ENCODE measurements at places on chromosomes 3 and 15.

DNA sequence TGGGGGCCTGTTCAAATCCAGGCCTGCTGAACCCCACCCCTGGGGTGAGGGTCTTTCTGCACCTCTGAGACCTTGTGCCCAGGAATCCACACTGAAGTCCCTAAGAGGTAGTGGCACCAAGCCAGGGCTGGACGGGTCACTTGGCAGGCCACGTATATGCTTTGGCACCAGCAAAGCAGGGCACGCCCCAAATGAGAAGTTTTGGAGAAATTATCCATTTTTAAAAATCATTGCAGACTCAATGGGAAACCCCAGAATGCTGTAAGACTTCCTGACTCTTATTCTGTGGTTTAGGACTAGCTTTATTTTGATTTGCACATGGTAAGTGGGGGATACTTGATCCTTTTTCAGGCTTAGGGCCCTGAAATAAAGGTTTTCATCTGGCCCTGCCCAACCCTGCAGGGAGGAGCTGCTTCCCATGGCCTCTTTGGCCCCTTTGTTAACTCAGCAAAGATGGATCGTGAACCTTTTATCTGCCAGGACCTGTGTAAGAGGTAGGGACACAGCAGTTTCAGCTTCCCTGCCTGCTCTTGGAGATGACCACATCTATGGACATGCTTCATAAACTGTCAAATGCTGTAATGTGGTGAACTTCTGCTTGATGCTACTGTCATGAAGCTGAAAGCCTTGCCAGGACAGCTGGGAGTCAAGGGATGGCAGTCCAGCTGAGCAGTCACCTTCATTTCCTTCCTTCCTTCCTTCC lies 88.0 kb downstream of the HMG20A start:
- no peak for DNase-seq

DNA sequence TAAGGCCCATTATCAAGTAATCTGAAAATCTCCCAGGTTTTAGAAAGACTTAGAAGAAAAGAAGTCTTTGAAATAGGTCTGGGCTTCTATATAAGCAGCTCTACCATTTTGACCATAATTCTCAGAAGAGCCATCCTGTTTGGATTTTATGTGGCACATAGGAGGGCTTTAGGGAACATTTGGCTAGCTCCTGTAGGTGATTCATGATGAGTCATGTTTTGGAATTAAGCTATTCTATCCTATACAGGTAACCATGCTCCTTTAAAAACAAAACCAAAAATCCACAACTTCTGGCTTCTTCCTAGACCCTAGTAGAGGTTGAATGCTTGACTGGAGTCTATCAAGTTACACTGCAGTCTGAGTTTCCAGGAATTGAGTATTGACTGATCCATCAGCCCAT lies 8.9 kb downstream of the SST start:
- no peak for DNase-seq

- DNase-seq, result no peak
Observed at GRCh38 chr3:127714866-127715265, 42.1 kb downstream of the ABTB1 start.

- DNase-seq, result peak; percentile 1
Observed at GRCh38 chr3:14122301-14122700, 2.4 kb downstream of the CHCHD4 start.

GRCh38 chr3:167110901-167111300 lies 269.2 kb downstream of the ZBBX start:
- no peak for DNase-seq

DNA sequence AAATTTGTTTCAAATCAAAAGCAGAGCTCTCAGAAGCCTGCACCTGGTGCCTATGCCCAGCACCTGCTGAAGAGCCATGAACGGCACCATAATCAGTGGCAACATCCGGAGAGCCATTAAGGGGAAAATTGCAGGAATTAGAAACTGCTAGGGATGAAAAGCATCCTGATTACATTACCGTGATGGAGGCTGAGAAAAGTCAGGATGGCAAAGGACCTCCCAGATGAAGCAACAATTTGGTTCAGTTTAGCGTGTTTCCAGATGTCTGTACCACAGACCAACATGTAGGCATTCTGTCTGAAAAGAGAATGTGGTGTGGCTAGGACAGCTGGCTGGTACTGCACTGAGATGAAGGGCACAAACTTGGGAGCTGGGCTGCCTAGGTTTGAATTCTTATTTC lies 106.1 kb downstream of the EOMES start:
- no peak for DNase-seq

DNA sequence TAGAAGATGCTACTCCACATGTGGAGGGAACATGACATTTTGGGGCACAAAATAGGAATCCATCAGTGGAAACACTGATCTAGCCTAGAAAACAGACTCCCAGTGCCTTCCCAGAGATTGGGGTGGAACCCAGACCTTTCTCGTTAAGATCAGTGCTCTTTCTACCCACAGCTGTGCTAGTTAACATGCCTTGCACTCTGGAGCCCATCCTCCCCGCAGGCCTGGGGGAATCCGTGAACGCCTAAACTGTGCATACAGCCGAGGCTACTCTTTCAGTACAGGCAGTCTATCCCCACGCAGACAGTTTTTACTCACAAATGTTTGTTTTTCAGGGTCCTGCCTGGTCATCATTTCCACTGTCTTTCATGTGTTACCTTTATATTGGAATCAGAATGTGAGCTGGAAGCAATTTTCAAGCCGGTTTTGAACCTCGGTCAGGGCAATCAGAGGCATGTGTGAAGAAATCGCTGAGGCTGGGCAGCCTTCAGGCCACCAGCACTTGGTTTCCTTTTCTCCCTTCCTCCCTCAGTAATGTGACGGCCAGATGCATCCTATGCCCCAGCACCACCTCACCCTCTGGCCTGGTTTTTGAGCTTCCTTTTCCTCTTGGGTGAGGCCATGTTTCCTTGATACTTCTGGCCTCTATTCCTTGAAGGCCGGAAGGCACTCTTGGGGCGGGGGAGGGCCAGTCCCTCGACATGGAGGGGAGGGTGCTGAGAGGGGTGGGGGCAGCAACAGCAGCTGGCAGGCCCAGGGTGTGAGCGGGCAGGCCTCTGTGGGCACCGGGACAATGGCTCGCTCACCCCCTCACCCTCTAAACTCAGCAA lies 123.6 kb upstream of the GALNT15 start:
- no peak for DNase-seq

DNA sequence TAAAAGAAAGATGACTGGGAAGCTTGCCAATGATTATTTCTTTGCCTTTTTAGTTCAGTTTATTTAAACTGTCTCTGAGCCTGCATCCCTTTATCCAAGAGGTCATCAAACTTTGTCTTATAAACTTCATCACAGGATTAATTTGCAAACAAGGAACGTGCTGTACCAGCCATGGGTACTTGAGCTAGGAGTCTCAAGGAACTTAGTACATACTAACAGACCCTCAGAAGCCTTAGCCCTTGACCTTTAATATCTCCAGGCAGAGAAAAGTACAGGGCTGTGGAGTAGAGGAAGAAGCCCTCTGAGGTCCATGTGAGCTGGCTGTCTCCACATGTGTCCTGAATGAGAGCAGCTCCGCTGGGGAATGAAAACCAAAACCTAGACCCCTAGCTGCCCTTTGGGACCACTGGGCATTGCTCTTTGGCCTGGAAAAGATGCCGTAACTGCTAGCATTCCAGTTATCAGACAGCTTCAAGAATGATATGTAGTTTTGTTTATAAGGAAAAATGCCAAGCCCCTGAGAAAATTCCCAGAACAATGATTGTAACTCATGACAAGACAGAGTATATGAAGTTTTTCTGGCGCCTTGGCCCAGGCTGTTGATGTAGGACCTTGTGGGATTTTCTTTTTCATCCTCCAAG lies 92.1 kb downstream of the ASB7 start:
- DNase-seq, result no peak

DNA sequence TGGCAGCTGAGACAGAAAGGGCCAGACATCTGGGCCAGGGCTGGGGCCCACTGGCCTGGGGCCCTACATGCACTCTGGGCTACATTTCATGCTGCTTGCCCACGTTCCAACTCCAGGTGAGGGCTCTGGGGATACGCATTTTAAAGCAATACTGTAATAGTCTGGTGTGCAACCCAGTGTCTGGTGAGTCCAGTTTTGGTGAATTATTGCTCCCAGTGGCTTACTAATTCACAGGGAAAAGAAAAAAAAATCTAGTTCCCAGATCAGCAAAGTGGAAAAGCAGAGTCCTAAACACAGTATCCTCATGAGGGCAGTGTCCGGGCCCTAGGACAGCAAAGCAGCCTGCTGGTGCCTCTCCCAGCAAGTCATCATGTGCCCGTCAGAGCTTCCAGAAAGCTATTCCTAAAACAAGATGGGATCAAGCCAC lies 82.4 kb downstream of the CCNL1 start:
- no peak for DNase-seq

- DNase-seq, result no peak
Observed at GRCh38 chr3:24763393-24763792, 268.7 kb upstream of the THRB start.

- DNase-seq, result peak; percentile 62
Observed at GRCh38 chr3:126954141-126954842, 28.6 kb upstream of the PLXNA1 start.

- DNase-seq, result no peak
Observed at GRCh38 chr3:11610044-11610671, 33.6 kb downstream of the VGLL4 start.

- no peak for DNase-seq
Observed at GRCh38 chr3:117128872-117129271, 419.3 kb downstream of the TUSC7 start.

DNA sequence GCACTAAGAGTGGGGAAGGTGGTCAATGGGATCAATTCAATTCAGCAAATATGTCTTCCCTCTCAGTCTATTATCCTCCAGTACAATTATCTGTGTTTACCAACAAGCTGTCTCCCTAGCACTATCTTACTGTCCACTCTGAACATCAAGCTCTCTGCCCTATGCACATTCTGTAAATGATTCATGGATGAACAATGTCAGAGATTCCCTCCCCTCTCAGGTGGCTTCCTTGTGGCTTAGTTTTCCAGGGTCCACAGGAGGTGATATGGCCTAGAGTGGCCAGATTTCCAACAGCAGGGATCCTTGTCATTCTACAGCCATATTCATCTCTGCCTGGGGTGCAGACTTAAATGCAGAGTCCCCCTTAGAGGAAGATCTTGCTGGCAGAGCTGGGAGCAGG lies 225.1 kb downstream of the UACA start:
- DNase-seq, result no peak

DNA sequence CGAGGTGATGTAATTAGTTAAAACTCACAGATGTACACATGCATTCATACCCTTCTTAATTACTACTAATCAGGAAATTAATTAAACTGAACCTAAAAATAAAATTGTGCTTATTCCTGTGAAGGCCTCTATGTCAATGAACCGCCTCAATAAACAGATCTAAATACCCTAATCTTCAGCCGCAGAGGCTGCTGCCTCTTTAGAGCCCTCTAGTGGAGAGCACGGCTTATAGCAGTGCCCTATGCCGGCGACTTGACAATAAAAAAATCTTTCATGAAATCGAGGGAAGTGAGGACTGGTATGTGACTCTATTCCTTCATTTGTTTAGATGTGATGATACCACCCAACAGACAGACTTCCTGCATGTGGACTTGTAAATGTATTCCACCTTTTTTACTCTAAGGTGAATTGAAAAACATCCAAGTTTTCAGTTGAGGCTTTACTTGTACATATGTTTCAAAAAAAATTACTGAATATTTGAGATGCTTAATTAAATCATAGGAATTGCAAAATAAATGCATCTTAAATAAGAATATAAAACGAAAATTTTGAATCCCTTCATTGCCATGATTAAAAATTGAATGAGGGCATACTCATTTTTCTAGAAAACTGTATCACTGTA lies 8.3 kb upstream of the EPHA3 start:
- peak; percentile 44 for DNase-seq

DNA sequence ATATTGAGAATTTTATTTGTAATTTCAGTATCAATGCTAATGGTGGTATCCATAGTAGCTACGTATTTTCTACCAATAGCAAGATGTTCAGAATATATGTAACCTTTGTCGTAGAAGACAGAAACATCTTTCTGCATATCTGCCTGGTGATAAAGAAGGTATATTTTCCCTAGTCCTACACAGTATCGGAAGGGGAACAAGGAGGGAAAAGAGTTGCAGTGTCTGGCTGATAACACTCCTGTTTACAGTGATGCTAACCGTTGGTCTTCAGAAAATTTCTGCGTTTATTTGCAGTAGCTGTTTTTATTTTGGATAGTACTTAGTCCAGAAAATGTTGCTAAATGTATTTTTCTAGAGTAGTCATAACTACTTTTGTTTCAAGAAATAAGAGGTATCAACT lies 25.2 kb downstream of the TSC22D2 start:
- DNase-seq, result no peak

DNA sequence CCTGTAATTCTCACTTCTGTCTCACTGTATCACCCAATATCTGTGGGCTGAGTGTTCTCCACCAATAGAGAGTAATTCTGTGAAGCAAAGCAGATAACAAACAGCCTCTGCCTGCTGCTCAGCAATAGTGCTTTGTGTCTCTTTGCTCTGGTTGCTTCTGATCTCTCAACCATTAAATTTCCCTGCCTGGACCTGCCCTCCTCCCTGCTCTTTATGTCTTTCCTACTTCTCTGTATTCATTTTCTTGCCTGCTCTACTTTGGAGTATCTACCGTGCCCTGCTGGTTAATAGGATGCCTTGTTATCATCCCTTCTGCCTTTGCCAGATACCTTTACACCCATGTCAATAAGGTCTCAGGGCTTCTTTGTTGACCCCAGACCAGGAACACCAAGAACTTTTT lies 102.9 kb upstream of the CGNL1 start:
- no peak for DNase-seq

GRCh38 chr3:111605493-111605892 lies 10.3 kb upstream of the ZBED2 start:
- no peak for DNase-seq

DNA sequence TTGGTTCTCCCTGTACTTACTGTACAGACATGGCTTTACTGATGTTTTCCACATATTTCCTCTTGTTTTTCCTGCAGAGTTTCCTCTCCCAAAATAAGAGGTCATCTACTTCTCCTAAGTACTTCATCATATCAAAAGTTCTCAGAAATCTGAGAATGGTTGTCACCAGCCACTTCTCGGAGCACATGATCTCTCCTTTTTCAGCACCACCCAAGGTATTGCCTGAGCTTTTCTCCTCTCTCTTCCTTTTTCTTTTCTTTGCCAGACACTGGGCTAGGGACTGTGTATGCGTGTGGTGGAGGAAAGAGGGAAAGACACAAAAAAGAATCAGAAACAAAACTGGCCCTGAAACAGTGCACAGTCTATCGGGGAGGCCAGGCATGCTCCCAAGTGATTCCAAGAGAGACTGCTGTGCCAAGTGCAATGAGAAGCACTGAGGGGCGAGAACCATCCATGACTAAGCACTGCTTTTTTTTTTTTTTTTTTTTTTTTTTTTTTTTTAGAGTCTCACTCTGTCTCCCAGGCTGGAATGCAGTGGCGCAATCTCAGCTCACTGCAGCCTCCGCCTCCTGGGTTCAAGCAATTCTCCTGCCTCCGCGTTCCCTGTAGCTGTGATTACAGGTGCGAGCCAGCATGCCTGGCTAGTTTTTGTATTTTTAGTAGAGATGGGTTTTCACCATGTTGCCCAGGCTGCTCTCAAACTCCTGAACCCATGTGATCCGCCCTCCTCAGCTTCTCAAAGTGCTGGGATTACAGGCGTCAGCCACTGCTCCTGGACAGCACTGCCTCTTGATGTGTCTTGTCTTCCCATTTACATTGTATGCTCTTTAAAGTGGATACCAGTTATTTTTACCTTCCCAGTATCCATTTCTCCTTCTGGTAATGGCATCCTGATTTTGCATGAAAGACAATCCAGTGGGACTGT lies 194.0 kb upstream of the FEZF2 start:
- no peak for DNase-seq

GRCh38 chr3:24756101-24756888 lies 261.6 kb upstream of the THRB start:
- DNase-seq, result no peak
